NB4 (cell line): ENCODE measurements at places on chromosomes 1 and 21.
A peak's percentile ranks its signal among the peaks of the same experiment; 100 is the strongest.

DNA sequence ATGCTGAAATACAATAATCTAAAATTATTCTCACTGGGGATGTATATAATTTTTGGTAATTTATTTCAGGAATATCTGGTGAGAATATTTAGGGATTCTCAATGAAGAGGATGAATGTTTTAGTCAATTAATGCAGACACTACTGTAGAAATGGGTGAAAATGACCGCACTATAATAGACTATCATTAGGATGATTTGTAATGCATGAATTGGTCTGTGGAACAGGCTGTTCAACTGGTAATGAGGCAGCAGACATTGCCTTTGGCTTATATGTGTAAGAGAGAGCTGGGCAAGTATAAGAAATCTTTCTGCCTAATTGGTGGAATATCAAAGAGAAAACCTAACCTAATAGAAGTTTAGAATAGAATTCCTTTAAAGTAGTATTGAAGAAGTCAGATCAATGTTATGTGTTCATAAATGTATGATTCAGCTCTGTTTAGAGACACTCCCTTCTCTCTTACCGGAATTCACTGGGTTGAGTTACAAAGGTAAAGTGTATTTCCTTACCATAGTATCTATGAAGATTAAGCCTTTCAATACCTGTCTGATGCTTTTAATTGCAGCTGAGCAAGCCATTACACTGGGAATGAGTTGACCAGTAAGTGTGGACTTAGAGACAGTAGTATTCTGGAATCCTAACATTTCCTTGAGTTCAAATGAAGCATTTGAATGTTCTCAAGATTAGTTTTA is 274.5 kb downstream of the S1PR1 start:
- DNase-seq, result no peak

- DNase-seq, result no peak
Measured at GRCh38 chr1:204950353-204951001, 79.8 kb downstream of the NFASC start.

DNA sequence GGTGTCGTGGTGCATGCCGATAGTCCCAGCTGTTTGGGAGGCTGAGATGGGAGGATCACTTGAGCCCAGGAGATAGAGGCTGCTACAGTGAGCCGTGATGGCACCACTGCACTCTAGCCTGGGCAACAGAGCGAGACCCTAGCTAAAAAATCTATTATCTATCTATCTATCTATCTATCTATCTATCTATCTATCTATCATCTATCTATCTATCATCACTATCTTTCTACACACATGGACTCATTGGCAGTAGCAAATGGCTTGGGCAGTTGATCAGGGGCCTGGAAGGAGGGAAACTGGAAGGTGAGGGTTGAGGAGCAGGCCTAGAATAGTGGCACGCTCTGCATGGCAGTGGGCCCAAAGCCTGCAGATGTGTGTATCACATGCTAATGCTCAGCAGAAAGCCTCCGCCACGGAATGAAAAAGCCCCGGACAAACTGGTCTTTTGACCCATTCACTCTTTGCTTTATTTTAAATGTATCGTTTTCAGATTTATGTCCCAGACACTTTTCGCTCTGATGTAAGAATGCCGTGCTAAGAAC is 7.3 kb upstream of the HUNK start:
- DNase-seq, result no peak

DNA sequence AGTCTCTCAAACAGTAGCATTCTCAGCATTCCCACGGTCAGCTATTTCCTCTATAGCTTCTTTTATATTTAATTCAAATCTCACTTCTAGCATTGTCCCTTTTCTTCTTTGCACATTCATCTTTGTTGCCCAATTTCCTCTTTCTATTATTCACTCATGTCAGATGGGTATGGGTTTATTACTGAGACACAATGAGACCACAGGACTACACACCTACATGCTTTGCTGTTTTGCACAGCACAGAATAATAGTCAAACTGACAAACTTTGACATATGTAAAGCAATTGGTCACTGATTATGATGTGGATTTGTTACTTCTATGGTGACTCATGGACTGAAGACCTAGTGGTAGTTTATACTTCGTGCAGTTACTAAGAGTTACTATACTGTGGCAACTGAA is 5.8 kb upstream of the CD1C start:
- peak; percentile 77 for DNase-seq

GRCh38 chr1:189217646-189218045 is 1260.0 kb downstream of the BRINP3 start:
- DNase-seq, result no peak

GRCh38 chr1:54239035-54239383 is 39.0 kb downstream of the MRPL37 start:
- no peak for DNase-seq

DNA sequence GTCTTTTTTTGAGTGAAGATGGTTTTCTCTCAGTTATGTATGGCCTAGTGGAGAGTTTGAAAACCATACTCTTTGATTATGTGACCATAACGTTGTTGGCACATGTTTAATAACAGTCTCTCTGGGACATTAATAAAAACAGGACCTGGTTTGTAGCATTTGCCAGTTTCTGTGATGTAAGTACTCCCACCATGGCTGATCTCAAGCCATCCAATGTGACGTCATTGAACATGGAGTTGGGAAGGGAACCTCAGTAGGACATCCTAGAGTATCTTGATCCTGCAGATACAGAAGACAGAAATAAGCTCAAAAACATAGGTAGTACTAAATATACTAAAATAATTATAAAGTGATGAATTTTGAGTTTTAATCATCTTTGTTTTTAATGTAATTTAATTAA is 107.0 kb downstream of the ACTL8 start:
- DNase-seq, result no peak

GRCh38 chr1:41889506-41890414 is 29.0 kb downstream of the HIVEP3 start:
- DNase-seq, result no peak

GRCh38 chr1:226708342-226708780 is 30.7 kb downstream of the ITPKB start:
- peak; percentile 60 for DNase-seq

DNA sequence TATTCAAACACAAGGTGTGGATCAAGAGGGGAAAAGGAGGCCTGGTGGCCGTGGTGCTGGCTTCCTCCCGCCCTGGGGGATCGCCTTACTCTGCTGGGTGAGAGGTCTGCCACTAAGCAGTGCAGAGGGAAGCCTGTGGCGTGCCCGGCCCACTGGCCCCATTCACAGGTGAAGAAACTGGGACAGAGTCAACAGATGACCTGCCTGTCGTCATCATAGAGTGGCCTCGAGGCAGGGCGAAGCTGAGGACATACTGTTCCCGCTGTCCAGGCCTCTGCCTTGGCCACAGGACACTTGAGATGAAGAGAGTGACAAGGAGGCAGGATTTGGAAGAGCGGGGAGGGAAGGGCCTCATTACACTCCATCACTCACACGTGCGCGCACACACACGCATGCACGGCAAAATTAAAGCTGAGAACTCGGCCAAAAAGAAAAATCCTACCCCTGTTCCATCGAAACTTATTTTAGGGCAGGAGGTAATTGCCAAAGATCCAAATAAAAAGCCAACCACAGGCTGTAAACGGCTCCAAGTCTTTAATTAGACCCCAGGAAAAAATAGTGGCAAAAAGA is 50.5 kb downstream of the CASZ1 start:
- no peak for DNase-seq

- DNase-seq, result no peak
Measured at GRCh38 chr21:17803536-17803935, 15.6 kb downstream of the C21orf91 start.
